ENCODE measurements at places on chromosomes 11 and 22.

GRCh38 chr11:118012083-118012669, 26.0 kb downstream of the IL10RA start:
- no peak for DNase-seq

- DNase-seq = no peak
These were observed 59.0 kb downstream of the UBASH3B start for GRCh38 chr11:122714484-122714883.

DNA sequence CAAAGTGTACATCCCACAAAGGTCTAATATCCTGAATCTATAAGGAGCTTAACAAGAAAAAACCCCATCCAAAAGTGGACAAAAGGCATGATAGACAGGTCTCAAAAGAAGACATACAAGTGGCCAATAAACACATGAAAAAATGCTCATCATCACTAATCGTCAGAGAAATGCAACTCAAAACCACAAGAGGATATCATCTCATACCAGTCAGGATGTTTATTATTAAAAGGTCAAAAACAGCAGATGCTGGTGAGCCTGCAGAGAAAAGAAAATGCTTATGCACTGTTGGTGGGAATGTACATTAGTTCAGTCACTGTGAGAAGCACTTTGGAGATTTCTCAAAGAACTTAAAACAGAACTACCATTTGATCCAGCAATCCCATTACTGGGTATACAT, 12.7 kb downstream of the LGALS12 start:
- no peak for DNase-seq

DNA sequence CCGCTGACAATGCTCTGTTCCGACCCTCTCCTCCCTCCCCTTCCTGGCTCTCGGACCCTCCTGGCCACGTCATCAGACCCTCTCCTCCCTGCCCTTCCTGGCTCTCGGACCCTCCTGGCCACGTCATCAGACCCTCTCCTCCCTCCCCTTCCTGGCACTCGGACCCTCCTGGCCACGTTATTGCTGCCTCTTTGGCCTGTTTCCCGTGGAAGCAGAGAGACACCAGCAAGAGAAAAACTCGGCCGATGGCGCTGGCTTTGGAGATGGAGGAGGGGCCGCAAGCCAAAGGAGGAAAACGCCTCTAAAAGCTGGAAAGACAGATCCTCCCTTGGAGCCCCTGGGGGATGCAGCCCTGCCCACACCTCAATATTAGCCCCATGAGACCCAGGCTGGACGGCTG, 463.3 kb downstream of the BRD1 start:
- DNase-seq = no peak

DNA sequence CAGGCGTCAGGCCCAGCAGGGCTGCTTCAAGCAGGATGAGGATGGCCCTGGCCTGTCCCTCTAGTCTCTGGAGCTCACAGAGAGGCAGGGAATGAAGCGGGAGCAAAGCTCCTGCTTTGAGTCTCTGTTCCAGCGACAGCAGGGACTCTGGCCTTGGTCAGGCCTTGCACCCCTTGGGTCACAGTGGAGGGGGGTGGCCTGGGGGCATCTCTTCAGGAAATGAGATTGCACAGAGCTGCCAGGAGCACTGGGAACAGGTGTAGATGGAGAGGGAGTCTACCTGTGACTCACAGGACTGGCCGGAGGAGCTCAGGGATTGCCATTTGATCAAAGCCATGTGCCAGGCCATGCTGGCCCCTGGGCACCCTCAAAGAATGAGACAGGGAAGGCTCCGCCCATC, 1.6 kb downstream of the ANO1 start:
- no peak for DNase-seq

GRCh38 chr11:119699227-119699626, 29.8 kb downstream of the NECTIN1 start:
- DNase-seq = no peak

DNA sequence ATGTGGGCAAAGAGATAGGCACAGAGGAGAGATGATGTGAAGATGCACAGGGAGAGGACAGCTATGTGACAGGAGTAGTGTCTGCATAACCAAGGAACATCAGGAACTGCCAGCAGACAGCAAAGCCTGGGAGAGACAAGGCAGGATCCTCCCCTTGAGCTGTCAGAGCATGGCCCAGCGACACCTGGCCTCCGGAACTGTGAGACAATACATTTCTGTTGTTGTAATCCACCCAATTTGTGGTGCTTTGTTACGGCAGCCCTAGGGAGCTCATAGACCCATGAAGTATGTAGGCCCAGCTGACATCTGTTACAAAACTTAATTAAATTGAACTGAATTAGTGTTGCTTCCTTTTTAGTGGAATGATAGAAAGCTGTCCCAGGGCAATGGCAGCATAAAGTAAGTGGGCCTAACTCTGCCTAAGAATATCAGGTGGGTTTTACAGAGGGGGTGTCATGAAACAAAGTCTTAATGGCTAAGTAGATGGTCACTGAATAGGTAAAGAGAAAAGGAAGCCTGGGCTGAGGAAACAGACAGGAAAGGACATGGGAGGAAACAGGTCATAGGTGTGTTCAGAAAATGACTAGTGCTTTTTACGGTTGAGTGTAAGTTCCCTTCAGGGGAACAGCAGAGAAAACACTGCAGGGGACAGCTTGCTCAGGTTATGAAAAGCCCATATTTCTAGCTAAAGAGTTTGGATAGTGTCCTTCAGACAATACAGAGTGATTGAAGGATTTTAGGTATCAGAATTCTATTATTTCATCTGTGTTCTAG, 24.8 kb downstream of the RASSF10 start:
- DNase-seq = no peak

- DNase-seq = no peak
These were observed 45.7 kb upstream of the NAV2 start for GRCh38 chr11:19666951-19667350.

DNA sequence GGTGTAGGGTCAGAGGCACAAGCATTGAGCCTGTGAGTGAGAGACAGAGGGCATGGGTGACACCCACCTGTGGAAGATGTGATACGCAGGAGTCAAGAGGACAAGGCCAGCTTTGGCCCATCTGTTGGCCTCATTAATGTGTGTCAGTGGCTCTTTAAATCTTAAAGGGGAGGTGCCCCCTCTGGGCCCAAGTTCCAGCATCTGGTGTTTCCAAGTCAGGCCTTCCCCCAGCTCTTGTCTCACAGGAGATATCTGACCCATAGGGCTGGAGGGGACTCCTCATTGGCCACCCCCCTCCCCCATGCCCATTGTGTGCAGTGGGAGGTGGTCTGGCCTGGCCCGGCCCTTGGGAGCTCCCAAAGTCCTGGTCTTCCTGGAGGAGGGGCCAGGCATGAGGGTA, 8.9 kb downstream of the KCNK7 start:
- no peak for DNase-seq

- no peak for DNase-seq
These were observed 86.6 kb upstream of the ARHGAP32 start for GRCh38 chr11:129278586-129279319.

DNA sequence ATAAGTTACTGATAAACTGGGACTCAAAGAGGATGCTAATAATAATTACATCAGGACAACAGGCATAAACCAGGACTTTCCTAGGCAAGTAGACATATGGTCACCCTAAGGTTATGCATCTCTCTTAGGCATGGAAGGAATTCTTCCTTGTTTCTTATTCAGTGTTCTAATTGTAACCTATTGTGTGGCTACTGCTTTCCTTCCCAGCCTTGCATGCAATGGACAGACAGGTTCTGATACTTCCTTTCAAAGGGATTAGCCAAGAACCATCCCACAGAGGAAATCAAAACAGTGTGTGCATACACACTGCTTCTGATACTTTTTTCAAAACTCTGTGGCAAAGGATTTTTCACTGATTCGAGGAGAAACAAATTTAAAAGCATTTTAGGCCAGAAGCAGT, 48.3 kb downstream of the RRAS2 start:
- no peak for DNase-seq

GRCh38 chr11:36452236-36452940, 57.7 kb downstream of the TRAF6 start:
- DNase-seq = no peak

GRCh38 chr11:112615891-112616290, 345.3 kb upstream of the NCAM1 start:
- no peak for DNase-seq

DNA sequence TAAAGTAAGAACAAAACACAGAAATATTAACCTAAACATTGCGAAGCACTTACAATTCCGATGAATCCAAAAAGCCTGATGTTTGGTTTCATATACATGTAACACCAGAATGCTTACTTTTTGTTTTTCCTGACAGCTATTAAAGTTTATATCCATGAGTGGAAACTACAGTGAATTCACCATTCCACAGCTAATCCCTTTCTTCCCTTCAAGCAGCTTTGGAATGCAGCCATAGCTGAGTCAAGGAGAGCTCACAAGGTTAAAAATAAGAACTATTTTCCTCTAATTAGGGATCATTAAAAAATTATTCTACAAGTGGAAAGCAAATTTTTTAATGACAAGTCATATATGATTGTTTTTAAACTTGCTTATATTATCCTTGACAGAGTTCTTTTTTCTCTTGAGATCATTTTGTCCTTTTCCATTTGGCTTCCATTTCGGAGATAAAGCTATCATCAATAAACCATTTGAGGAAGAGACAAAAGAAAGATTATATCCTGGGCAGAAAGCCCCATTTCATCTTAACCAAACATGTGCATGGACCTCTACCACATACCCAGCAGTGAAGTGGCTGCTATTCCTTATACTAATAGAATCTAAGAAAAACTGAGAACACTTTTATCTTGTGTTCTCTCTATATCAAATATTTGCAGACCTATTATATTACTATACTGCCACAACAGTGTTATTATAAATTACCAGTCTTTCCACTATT, 19.7 kb upstream of the FIBIN start:
- DNase-seq = no peak

DNA sequence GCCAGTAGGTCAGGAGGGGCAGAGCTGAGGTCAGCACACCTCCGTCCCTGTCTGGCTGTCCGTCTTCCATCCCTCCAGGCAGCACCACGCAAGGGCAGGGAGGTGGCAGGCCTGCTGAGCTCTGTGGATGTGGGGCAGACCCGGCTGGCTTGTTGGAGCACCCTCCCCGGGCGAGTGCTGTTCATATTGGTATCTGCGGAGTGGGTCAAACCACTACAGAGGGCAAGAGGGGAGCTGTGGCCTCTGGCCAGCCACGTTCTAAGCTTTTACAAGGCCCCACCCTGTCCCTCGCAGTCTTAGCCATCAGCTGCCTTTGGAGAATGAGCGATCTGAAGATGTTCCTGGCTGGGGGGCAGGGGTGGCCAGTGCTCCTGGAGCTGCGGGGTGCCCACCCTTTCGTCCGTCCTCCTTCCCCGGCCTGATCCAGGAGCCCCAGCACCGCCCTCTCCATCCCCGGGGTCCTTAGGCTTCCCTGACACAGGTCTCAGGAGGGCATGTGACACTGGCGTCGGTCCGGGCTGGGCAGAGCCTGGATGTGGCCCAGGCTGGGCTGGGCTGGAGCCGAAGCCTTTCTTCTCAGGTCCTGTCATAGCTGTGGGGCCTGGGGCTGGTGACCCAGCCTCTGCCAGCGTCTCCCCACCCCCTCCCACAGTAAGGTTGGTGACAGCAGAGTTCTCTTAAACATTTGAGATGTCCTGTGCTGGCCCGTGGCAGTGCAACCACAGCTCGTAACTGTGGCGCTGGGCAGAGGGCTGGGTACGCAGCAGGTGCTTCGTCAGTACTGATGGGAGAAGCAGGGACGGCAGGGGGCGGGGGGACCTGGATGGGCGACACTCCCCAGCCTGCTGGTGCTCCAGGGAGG, 31.7 kb upstream of the GRAMD4 start:
- no peak for DNase-seq

DNA sequence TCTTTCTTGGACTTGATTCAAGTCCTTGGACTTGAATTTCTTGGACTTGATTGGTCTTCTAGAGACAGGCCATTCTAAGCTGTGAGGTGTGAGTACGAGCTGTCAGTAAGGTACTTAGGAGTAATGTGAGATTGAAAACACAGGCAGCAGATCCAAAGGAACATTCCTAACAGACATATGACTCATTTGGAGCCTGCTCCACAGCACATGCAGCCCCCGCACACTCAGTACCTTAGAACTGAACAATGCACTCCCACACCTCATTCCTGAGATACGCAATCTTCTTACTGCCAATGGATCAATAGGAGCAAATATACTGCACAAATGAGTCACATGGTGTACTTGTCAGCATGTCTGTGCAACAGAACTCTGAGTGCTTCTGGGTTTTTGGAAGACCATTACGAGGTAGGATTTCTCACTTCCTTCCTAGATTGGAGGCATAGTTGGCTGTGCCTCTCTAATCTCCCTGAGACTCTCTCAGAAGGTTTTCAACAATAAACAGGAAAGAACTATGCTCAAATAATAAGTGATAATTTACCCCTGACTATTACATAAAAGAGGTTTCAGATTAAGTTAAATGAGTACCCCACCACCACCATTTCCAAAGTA, 243.1 kb downstream of the KCNA4 start:
- DNase-seq = no peak

DNA sequence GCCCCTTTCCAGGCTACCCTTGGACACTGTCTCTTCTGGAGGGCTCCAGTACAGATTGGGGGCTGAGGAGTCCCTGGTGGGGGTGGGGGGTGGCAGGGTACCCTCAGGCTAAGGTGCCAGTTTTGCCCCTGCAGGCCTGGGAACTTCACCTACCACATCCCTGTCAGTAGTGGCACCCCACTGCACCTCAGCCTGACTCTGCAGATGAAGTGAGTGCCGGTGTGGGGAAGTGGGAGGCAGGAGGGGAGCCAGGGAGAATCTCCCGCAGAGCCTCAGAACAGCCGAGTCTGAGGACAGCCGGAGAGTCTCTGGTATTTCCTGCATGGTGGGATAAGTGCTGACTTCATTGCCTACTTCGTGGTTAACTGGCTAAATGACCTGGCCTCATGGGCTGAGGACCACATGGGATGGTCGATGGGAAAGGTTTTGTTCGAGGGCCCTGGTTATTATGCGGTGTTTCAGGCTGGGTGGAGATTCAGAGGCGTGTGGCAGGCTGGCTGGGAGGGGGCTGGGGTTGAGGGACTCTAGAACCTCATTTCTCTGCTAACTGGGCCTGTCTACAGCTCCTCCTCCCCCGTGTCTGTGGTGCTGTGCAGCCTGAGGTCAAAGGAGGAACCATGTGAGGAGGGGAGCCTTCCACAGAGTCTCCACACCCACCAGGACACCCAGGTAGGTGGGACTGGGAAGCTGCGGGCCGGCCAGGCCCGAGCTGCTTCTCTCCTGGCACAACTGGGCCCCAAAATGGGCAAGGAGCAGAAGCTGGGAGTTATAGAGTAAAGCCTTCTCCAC, 8.5 kb downstream of the TMEM258 start:
- DNase-seq = no peak

GRCh38 chr11:45663486-45664375, 1.7 kb downstream of the CHST1 start:
- peak; percentile 22 for DNase-seq

DNA sequence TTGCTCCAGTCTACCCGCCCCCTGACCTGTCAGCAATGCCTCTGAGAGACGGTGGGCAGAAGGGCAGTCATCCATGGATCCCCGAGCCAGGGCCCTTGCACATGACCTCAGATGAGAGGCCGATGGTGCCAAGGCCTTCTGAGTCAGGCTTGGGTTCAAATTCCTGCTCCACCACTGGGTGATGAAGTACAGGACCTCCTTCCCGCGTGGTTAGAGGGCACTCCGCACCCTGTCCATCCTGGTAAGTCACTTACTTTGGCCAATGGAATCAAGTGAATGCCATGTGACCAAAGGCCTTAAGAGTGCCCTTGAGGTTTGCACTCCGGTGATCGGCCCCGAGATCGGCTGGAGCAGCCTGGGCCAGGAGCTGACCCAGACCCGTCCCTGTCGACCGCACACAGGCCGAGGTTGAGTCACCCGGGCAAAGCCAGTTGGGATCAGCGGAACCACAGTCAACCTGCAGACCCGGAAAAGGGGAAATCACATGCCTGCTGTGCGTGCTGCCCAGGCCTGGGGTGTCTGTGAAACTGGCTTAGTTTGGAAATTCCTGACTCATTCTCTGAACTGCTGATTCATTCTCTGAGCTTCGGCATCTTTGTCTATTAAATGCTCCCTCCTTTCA, 48.9 kb downstream of the RTL6 start:
- no peak for DNase-seq

GRCh38 chr22:43017525-43018460, 2.8 kb upstream of the PACSIN2 start:
- no peak for DNase-seq
